ENCODE measurements at places on chromosomes 5 and 9. TPM values are rescaled to one million over a fixed set of nuclear protein-coding genes. Genes with fewer than 3 reads are reported as not detected.

Gene NINJ1
- 46.6 TPM for total RNA-seq

Gene HTR4
- not detected for total RNA-seq

Gene CORO2A
- total RNA-seq, result 26.1 TPM

Gene FOXD4L3
- 0.21 TPM for total RNA-seq

Gene SHC3
- total RNA-seq, result 13.2 TPM

Gene SLC31A1
- 48.4 TPM for total RNA-seq

Gene LMNB1
- 13.5 TPM for total RNA-seq

Gene FOXD4
- total RNA-seq, result 0.32 TPM

Gene COL23A1
- total RNA-seq, result 1.2 TPM

Gene PRR16
- total RNA-seq, result 0.95 TPM

GRCh38 chr9:134007150-134007549, 15.0 kb upstream of the VAV2 start:
- H3K36me3 ChIP-seq, result no peaks in the 10 kb centered on the region
- no peaks in the 10 kb centered on the region for H3K27me3 ChIP-seq
- H3K4me1 ChIP-seq, result no peaks in the 10 kb centered on the region
- no peak overlapping the region for H3K27ac ChIP-seq
- no peak overlapping the region for H3K4me3 ChIP-seq
- DNase-seq, result no peak

- no peaks in the 10 kb centered on the region for H3K36me3 ChIP-seq
- DNase-seq, result no peak
- no peak overlapping the region for H3K27ac ChIP-seq
Measured at GRCh38 chr9:28762167-28762566, 1188.9 kb upstream of the C9orf72 start.

GRCh38 chr5:109267283-109267682, 142.5 kb downstream of the PJA2 start:
- no peak overlapping the region for H3K27ac ChIP-seq
- H3K36me3 ChIP-seq, result no peaks in the 10 kb centered on the region
- no peak for DNase-seq
- H3K27me3 ChIP-seq, result no peaks in the 10 kb centered on the region

DNA sequence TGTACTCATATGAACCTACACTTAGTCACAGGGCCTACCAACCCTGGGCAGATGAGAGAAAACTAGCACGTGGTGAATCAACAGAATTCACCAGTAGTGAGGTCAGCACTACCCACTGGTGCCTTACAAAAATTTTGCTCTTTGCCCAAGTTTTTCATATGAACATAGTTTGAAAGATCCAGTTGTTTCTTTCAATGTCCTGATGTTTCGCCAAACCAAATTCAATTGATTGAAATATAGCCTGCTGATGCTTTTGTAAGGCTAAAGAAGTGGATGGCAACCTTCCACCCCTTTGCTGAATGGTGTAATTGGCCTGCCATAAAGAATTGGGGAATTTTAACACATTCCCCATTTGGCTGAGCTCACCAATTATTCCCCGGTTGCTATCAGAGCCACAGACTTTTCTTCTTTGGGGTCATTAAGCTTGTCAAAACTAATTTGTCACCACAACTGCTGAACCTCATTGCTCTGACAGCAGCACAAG, 339.2 kb downstream of the GLIS3 start:
- H3K27ac ChIP-seq, result no peak overlapping the region
- peaks cover 16% of the 10 kb centered on the region for H3K4me1 ChIP-seq
- no peaks in the 10 kb centered on the region for H3K27me3 ChIP-seq
- H3K4me3 ChIP-seq, result no peak overlapping the region

GRCh38 chr9:7533376-7534090, 266.0 kb downstream of the DMAC1 start:
- H3K4me1 ChIP-seq, result no peaks in the 10 kb centered on the region
- no peak overlapping the region for H3K4me3 ChIP-seq
- no peak for DNase-seq
- H3K27ac ChIP-seq, result no peak overlapping the region
- H3K36me3 ChIP-seq, result no peaks in the 10 kb centered on the region
- H3K27me3 ChIP-seq, result no peaks in the 10 kb centered on the region

- no peak overlapping the region for H3K4me3 ChIP-seq
- DNase-seq, result no peak
- no peaks in the 10 kb centered on the region for H3K36me3 ChIP-seq
- no peak overlapping the region for H3K27ac ChIP-seq
Measured at GRCh38 chr9:121844098-121844497, 192.7 kb downstream of the DAB2IP start.

GRCh38 chr9:127183814-127184582, 61.6 kb upstream of the ANGPTL2 start:
- DNase-seq, result no peak
- H3K27ac ChIP-seq, result peak overlapping the region; percentile 18
- H3K36me3 ChIP-seq, result no peaks in the 10 kb centered on the region
- H3K4me1 ChIP-seq, result peaks cover 47% of the 10 kb centered on the region

GRCh38 chr9:86126998-86127972, 27.9 kb upstream of the GOLM1 start:
- peak; percentile 88 for DNase-seq
- H3K4me3 ChIP-seq, result no peak overlapping the region
- H3K27me3 ChIP-seq, result no peaks in the 10 kb centered on the region

DNA sequence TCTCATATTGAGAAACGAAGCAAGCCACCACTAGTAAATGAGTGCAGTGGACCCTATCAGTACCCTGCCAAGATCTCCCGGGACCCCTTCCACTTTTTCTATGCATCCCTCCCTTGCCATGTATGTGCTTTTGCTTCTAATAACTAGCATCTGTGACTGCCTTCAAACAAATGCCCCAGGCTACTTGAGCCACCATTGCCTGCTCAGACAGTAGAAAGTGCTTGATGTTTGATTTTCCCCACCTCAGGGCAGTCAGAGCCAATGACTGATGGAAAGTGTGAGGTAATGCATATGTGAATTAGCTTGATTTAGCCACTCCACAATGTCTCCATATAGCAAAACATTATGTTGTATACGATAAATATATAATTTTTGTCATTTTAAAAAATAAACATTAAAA, 797.3 kb upstream of the ACO1 start:
- H3K4me1 ChIP-seq, result no peaks in the 10 kb centered on the region
- H3K4me3 ChIP-seq, result no peak overlapping the region
- H3K27ac ChIP-seq, result no peak overlapping the region
- no peaks in the 10 kb centered on the region for H3K27me3 ChIP-seq

GRCh38 chr5:181223729-181224389, 778 bp downstream of the TRIM41 start:
- DNase-seq, result peak; percentile 83
- H3K27ac ChIP-seq, result peak overlapping the region; percentile 97
- H3K4me1 ChIP-seq, result peaks cover 35% of the 10 kb centered on the region

GRCh38 chr5:142342128-142342981, 17.5 kb upstream of the SPRY4 start:
- DNase-seq, result peak; percentile 61
- H3K27ac ChIP-seq, result peak overlapping the region; percentile 89
- H3K4me3 ChIP-seq, result no peak overlapping the region
- no peaks in the 10 kb centered on the region for H3K36me3 ChIP-seq
- H3K4me1 ChIP-seq, result peaks cover 8% of the 10 kb centered on the region

GRCh38 chr5:154421868-154422267, 23.9 kb upstream of the SAP30L start:
- no peaks in the 10 kb centered on the region for H3K27me3 ChIP-seq
- no peak overlapping the region for H3K4me3 ChIP-seq
- no peak overlapping the region for H3K27ac ChIP-seq
- no peaks in the 10 kb centered on the region for H3K4me1 ChIP-seq

- H3K4me1 ChIP-seq, result no peaks in the 10 kb centered on the region
- no peak overlapping the region for H3K4me3 ChIP-seq
- H3K36me3 ChIP-seq, result no peaks in the 10 kb centered on the region
- H3K27me3 ChIP-seq, result no peaks in the 10 kb centered on the region
- DNase-seq, result no peak
Measured at GRCh38 chr9:2913026-2913425, 69.1 kb upstream of the PUM3 start.

DNA sequence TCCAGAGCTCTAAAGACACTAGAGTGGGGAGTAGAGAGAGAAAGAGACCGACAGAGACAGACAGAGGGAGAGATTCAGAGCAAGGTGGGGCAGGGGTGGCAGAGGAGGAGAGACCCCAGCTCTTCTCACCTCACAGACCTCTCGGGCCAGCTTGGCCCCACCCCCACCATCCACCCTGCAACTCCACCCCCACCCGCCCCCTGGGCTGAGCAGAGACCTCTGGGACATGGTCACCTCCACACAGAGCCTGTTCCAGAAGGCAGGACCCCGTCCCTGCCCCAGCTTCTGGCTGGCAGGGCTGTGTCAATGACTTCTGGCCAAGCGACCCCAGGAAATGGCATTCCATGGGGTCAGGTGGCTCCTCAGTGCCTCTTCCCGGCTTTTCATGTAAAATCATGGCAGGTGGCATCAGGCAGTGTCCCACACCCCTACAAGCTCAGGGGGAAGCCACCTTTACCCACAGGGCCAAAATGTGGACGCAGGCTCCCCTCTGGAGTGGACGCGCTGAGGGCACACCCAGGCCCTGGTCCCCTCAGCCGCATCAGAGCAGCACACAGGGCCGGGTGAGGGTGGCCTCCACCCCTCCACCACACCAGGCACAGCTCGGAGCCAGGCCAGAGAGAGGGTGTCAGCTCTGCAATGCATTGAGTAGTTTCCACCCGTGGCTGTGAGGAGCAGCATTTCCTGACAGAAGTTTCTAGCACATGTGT, 131.2 kb upstream of the LPCAT1 start:
- H3K27me3 ChIP-seq, result peaks cover 44% of the 10 kb centered on the region
- no peak overlapping the region for H3K27ac ChIP-seq
- H3K4me1 ChIP-seq, result peaks cover 5% of the 10 kb centered on the region
- H3K4me3 ChIP-seq, result no peak overlapping the region
- no peaks in the 10 kb centered on the region for H3K36me3 ChIP-seq
- no peak for DNase-seq

DNA sequence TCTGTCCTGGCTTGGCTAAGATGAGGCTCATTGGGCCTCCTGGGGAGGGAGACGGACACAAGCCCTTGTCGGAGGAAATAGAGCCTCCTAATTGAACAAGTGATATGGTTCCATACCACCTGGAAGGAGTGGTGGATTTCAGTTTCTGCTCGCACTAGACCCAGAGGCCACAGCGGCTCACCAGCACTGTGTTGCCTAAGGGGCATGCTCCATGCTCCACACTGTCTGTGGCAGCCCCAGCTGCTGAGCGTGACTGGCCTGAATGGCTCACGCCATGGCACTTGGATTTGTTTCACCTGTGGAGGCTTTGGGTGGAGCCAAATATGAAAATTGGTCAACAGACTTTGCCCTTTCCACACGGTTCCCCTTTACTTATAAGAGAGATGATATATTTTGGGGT, 181.1 kb downstream of the HSPA4 start:
- no peak for DNase-seq
- H3K36me3 ChIP-seq, result no peaks in the 10 kb centered on the region
- no peaks in the 10 kb centered on the region for H3K27me3 ChIP-seq
- no peaks in the 10 kb centered on the region for H3K4me1 ChIP-seq

GRCh38 chr9:110444911-110445310, 107.2 kb upstream of the TXNDC8 start:
- no peak overlapping the region for H3K4me3 ChIP-seq
- no peak for DNase-seq
- H3K36me3 ChIP-seq, result no peaks in the 10 kb centered on the region
- no peak overlapping the region for H3K27ac ChIP-seq
- H3K4me1 ChIP-seq, result no peaks in the 10 kb centered on the region

- no peak overlapping the region for H3K4me3 ChIP-seq
- H3K36me3 ChIP-seq, result no peaks in the 10 kb centered on the region
Measured at GRCh38 chr9:6078382-6079105, 63.1 kb upstream of the RANBP6 start.

DNA sequence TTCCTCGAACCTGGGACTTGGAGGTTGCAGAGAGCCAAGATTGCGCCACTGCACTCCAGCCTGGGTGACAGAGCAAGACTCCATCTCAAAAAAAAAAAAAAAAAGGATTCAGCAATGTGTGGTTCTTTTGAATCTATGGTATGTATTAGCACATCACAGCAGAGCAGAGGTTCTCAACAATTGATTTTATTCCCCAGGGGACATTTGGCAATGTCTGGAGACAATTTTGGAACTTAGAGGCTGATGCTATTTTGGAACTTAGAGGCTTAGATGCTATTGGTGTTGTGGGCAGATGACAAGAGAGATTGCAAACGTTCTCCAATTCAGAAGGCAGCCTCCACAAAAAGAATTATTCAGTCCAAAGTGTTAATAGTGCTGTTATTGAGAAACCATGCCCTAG, 115.2 kb downstream of the TMC1 start:
- no peaks in the 10 kb centered on the region for H3K36me3 ChIP-seq
- no peak for DNase-seq

- H3K27ac ChIP-seq, result no peak overlapping the region
- H3K27me3 ChIP-seq, result no peaks in the 10 kb centered on the region
- no peaks in the 10 kb centered on the region for H3K4me1 ChIP-seq
- H3K36me3 ChIP-seq, result no peaks in the 10 kb centered on the region
- DNase-seq, result no peak
- no peak overlapping the region for H3K4me3 ChIP-seq
Measured at GRCh38 chr9:15529566-15530324, 19.0 kb upstream of the PSIP1 start.

- H3K36me3 ChIP-seq, result no peaks in the 10 kb centered on the region
- DNase-seq, result no peak
- H3K4me3 ChIP-seq, result no peak overlapping the region
- no peaks in the 10 kb centered on the region for H3K4me1 ChIP-seq
Measured at GRCh38 chr9:18404434-18405029, 69.4 kb upstream of the ADAMTSL1 start.

DNA sequence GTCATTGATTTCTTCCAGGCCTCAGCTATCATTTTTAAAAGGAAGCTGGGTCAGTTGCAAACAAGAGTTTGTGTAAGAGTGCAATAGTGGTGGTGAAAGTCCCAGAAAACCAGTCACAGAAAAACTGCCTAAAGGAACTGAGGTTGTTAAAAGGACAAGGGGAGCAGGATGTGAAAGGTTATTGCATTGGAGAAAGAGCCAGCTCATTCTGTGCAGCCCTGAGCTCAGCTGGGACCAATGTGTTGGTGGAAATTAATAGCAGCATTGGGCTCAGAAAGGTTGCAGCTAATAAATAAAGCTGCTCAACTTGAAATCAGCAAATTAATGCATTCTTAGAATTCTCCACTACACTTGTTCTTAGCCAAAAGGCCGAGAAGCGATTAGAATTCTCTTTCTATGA, 34.9 kb downstream of the NREP start:
- no peaks in the 10 kb centered on the region for H3K36me3 ChIP-seq
- DNase-seq, result no peak
- no peaks in the 10 kb centered on the region for H3K4me1 ChIP-seq
- no peak overlapping the region for H3K4me3 ChIP-seq
- H3K27me3 ChIP-seq, result no peaks in the 10 kb centered on the region
- H3K27ac ChIP-seq, result no peak overlapping the region

DNA sequence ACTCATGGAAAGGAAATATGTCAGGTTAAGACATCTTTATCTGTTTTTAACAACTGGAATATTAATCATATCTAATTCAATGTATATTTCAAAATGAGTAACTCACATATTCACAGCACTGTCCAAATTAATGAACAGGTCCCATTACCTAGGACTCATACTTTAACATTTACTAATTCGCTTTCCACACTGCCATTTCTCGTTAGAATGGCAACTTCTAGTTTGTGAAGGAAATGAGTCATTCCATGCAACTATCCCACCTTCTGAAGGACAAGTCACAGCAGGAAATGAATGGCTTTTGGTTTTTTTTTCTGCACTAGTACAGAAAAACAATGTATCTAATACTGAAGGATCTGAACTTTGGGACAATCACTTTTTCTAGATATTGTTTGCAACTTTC, 24.6 kb upstream of the IFNK start:
- H3K27me3 ChIP-seq, result no peaks in the 10 kb centered on the region
- no peak overlapping the region for H3K4me3 ChIP-seq
- H3K27ac ChIP-seq, result no peak overlapping the region
